ENCODE measurements at places on chromosomes 13 and 19.
A peak's percentile ranks its signal among the peaks of the same experiment; 100 is the strongest.

DNA sequence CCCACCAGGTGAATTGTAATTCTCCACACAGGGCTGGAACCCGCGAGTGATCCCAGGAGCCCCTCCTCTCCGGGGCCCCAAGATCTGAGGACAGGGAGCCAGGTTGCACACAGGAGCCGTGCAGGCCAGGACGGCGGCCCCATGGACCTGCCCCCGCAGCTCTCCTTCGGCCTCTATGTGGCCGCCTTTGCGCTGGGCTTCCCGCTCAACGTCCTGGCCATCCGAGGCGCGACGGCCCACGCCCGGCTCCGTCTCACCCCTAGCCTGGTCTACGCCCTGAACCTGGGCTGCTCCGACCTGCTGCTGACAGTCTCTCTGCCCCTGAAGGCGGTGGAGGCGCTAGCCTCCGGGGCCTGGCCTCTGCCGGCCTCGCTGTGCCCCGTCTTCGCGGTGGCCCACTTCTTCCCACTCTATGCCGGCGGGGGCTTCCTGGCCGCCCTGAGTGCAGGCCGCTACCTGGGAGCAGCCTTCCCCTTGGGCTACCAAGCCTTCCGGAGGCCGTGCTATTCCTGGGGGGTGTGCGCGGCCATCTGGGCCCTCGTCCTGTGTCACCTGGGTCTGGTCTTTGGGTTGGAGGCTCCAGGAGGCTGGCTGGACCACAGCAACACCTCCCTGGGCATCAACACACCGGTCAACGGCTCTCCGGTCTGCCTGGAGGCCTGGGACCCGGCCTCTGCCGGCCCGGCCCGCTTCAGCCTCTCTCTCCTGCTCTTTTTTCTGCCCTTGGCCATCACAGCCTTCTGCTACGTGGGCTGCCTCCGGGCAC is 3.9 kb downstream of the FFAR1 start:
- DNase-seq: no peak

DNA sequence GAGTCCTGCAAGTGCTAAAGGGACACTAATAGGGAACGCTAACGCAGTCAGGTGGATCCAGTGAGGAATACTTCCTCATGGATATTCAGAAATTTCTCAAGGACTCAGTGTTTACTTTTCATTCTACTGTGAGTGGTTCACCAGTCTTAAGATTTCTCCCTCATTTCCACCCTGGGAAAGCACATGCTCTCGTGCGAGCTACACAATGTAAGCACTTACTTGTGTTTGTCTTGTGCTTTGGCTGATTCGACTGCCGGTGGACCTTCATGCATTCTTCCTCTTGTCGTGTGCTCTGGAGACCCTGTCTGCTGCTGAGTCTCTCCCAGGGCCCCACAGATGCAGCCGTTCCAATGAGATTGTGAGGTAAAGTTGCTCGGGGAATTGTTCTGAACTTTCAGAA is 180.1 kb downstream of the NUFIP1 start:
- DNase-seq: no peak

DNA sequence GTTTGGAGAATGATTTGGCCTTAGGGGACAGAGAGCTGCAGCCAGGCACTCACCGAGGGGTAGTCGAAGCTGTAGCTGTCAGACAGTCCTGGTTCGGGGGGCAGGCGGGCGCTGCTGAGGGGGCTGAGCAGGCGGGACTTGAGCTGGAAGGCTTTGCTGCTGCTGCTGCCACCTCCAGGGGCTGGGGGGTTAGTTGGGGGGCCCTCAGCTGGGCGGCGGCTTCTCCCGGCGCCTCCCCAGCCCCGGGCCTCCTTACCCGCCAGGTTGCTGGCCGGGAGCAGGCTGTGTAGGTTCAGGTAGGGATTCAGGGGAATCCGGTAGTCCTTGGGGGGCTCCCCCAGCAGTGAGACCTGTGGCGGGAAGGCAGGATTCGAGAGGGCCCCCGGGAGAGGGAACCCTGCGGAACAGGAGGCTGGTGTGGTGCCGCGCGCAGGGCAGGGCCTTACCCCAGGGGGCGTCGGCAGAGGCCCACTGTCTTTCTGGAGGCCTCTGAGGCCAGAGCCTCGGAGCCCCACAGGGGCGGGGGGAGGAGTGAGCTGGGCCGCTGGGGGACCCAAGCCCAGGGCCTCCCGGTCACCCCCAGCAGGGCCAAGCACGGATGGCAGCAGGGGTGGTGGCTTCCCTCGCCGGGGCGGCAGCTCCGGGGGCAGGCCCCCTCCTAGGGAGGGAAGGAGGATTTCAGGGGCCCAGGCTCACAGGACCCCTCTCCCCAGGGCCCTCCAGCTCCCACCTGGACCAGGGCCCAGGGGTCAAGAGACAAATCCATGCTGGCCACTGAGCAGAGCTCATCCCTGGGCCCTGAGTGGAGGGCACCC is 5.0 kb upstream of the FDX2 start:
- DNase-seq: no peak

- DNase-seq: no peak
Observed at GRCh38 chr13:90740099-90740498, 607.4 kb upstream of the MIR17HG start.

GRCh38 chr19:36060430-36060829 is 5.7 kb downstream of the WDR62 start:
- peak; percentile 80 for DNase-seq

All from iPS-NIHi11 (cell line).